Ecto neural progenitor cell (in vitro differentiated cells): ENCODE measurements at places on chromosomes 5 and 9.

- DNase-seq = no peak
Measured at GRCh38 chr9:73782166-73782565, 630.5 kb downstream of the ANXA1 start.

GRCh38 chr5:35319333-35320002 is 89.2 kb upstream of the PRLR start:
- no peak for DNase-seq

- DNase-seq = no peak
Measured at GRCh38 chr5:63923914-63924313, 38.3 kb downstream of the HTR1A start.

DNA sequence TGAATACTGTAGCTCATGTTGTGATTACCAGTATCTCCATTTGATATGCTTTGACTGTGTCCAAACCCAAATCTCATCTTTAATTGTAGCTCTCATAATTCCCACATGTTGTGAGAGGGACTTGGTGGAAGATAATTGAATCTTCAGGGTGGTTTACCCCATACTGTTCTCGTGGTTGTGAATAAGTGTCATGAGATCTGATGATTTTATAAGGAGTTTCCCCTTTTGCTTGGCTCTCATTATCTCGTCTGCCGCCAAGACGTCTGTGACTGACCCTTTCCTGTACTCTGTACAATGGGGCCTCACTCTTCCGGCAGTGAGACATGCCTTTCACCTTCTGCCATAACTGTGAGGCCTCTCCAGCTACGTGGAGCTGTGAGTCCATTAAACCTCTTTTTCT is 59.3 kb downstream of the TRIO start:
- no peak for DNase-seq

GRCh38 chr5:123530728-123531127 is 18.8 kb downstream of the CSNK1G3 start:
- no peak for DNase-seq

- no peak for DNase-seq
Measured at GRCh38 chr5:15203376-15203775, 296.6 kb upstream of the FBXL7 start.

- no peak for DNase-seq
Measured at GRCh38 chr9:85658716-85659115, 83.0 kb downstream of the AGTPBP1 start.

GRCh38 chr5:130885691-130886090 is 279.4 kb downstream of the HINT1 start:
- no peak for DNase-seq

DNA sequence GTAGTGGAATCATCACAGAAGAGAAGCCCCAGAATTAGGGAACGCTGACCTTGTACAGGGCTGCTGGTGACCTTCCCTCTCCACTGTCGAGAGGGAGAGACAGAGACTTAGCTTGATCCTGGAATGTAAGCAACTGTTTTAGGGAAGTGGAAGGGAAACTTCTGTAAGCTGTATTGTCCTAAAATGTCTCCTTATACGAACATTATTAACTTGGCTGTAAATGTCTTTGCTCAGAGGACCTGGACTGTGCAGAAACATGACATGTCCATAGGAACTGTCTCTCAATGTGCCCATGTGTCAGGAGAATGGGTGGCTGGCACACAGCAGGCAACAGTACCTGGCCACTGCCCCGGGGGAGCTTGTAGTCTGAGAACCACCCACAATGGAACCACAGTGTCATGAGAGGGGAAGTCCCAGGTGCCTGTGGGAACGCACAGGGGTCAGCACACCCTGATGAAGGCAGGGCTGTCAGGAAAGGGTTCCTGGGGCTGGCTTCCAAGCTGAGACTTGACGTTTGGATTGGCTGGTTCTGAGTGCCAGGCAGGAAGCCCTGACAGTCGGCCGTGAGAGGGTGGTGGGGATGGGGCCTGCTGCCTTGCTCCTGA is 34.0 kb downstream of the DAP start:
- no peak for DNase-seq

GRCh38 chr9:76441551-76442322 is 17.2 kb upstream of the GCNT1 start:
- DNase-seq = no peak

DNA sequence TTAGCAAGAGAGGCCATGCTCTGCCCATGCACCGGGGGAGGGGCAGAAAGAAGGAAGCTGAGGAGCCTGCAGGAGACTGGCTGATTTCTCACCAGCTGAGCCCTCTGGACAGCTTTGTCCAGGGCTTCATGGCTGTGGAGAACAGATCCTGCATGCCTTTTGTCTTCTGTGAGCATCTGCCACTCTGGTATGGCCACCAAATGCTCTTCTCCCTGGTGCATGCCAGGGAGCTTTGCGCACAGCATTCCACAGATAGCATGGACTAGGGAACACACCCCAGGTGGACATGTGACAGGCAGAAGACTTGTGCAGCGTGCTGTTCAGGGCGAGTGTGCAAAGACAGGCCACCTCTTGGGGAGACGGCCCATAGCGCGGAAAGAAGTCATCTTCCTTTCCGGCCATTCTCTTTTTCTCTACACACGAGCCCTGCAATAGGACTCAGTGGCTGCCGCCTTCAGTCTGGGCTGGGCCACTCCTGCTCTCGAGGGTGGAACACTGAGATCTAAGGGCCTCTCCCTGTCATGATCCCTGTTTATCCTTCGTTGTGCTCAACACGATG is 56.7 kb downstream of the GADD45G start:
- DNase-seq = peak; percentile 51

DNA sequence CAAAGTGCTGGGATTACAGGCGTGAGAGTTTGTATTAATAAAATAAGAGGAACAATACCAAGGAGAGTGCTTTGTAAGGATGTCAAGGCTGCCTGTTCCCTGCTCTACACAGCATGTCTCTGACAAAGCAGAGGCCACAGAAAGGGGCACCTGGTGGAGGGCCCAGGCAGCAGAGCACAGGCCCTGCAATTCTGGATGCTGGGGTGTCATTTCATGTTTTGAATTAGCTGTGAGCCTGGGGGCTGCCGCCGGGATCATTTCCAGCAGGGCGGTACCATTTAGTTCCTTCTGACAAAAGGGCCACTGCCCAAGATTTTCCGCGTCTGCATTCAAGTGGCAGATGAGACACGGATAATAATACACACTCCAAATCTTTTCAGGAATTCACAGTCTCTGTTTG is 396.9 kb downstream of the GADD45G start:
- no peak for DNase-seq

DNA sequence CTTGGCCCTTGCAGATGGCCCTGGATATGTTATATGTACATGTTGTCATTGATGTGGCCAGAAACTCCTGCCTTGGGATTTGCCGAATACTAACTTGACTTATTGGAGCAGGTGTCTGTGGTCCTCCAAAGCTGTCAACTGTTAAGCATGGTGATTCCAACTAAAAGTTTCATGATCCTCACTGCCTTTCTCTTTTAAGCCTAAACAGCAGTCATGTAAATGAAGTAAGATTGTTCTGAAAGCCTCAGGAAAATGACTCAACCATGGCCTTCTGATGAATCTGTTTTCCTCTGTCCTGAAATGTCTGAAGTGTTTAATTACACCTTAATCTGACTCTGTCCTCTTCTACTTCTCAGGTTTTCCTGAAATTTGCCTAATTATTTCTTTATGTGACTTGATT is 245.0 kb downstream of the FAM114A2 start:
- no peak for DNase-seq

- peak; percentile 82 for DNase-seq
Measured at GRCh38 chr5:64165500-64166200, at the start of gene RNF180. RNF180 (plus strand) TSS chr5:64165843; CDS start chr5:64200808, 34,965 bp downstream.

- no peak for DNase-seq
Measured at GRCh38 chr5:33338336-33339110, 102.2 kb upstream of the TARS1 start.

- no peak for DNase-seq
Measured at GRCh38 chr5:142847898-142848790, 78.0 kb downstream of the ARHGAP26 start.

DNA sequence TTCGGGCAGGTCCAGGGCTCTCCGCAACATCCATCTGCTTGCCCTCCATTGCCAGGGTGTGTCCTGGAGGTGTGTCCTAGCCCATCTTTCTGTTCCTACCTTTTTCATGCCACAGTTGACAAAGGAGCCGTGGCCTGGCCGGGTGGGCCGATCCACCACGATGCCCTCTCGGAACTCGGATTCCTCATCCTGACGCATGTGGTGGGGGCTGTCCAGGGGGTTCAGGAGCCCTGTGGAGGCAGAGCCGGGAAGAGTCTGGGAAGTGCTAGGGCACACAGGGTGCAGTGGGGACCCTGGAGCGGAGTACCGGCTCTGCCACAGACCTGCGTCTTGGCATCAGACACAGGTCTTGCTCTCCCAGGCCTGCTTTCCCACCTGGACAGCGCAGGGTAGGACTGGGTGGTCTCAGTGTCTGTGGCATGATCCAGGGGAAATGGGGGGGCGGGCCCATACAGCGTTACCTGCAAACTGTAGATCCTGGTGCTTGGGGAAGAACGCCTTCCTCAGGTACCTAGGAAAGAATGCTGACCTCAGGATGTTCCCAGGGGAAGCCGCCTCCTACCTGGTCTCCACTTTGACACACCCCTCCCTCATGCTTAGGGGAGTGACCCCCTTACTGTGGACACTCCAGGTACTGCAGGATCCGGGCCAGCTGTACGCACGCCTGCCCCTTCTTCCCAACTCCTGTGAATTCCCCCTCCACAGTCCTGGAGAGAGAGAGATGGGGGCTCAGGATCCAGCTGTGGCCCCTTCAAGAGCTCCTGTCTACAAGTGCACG is 3.5 kb downstream of the SPOUT1 start:
- DNase-seq = no peak

DNA sequence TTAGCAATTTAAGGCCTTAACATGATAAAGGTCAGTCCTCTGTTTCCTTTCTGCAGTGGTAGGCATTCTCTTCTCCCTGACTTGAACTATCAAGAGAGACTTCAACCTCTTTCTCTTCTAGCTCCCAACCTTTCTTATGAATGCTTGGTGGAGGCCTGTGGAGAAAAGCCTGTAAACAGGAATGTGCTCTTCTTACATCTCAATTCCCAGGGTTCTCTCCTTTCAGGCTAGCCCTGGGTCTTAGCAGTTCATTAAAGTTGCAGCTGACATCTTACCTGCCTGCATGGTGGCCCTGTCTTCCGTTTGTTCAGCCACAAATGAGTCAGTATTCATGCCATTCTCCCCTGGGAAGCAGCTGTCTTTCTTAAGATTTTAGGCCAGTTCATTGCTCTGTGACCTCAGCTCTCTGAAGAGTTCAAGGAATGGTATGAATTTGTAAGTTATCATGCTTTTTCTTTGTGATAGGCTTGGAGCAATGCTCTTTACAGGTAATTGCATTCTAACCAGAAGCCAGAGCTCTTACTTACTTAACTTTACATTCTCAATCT is 77.8 kb downstream of the ADCY2 start:
- no peak for DNase-seq

GRCh38 chr5:109935833-109936490 is 246.2 kb downstream of the MAN2A1 start:
- no peak for DNase-seq

GRCh38 chr9:17216011-17216410 is 81.2 kb downstream of the CNTLN start:
- DNase-seq = no peak

DNA sequence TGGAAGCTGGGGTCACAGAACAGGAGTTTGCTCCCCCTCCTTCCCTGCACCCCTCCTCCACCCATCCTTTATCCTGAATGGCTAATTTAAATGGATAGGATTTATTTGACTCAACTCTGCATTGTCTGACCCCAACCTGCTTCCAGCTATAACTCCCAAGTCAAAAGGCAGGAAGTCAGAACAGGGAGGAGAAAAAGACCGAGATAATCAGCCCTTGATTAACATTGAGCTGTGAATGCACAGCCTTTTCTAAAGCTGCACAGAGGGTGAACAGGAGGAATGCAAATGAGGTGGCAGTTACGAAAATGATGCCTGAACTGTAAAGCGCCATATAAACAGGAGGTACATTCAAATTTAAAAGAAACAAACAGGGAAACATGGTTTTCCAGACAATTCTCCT is 152.8 kb downstream of the SPOCK1 start:
- no peak for DNase-seq

DNA sequence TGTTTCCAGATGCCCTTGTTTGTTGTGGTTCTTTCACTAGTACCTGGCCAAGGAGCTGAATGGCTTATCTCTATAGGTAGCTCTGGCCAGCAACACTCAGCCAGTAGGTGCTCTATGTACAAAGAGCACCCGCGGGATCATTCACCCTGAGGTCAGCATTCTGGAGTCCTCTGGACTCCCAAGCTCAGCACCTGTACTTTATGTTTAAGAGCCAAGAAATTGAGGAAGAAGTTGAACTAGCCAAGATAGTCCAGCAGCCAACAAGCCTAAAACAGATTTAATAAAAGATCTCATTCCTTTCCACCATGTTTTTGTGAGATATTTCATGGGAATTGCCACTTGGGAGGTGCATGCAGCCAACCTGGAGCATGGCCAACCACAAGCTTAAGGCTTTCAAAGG is 242.6 kb upstream of the PAPPA start:
- DNase-seq = no peak

GRCh38 chr9:135326141-135326540 is 153.4 kb upstream of the PPP1R26 start:
- no peak for DNase-seq

GRCh38 chr5:6656680-6657079 is 23.4 kb downstream of the SRD5A1 start:
- no peak for DNase-seq

GRCh38 chr5:7808998-7809397 is 41.9 kb downstream of the CFAP90 start:
- DNase-seq = no peak

DNA sequence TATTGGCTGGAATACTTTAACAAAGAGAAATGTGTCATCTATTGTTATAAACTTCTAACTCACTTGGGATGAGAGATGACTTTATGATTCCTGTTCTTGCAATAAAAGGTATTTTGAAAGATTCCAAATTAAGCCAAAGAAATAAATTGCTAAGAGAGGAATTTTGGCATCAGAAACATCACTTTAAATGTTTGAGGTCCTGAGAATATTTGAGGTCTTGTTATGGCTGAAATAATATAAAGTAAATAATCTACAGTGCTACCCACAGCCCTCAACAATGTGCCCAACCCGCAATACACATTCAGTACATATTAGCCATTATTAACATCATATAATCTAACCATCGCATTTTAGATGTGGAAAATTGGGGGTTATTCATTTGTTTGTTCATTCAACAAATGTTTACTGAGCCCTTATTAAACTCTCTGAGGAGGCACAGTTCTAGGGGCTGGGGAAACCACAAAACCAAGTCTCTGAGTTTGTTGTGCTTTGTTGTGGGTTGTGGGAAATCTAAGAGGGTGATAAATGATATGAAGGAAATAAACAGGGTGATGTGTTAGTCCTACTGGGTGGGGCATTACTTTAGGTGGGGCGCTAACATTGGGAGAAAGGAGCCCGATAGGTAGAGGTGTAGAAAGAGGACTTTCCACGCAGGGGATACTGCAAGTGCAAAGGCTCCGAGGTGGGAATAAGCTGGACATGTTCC is 135.2 kb upstream of the CLINT1 start:
- no peak for DNase-seq

- DNase-seq = no peak
Measured at GRCh38 chr5:37685816-37686215, 154.0 kb downstream of the GDNF start.
